ENCODE measurements at places on chromosomes 6 and 20. TPM values are rescaled to one million over a fixed set of nuclear protein-coding genes. Genes with fewer than 3 reads are reported as not detected.

EDN3 gene
- total RNA-seq = not detected

TPBG gene
- 26.0 TPM for total RNA-seq

WFDC5 gene
- not detected for total RNA-seq

- peaks cover 13% of the 10 kb centered on the region for H3K27me3 ChIP-seq
- no peak overlapping the region for H3K4me3 ChIP-seq
- no peaks in the 10 kb centered on the region for H3K36me3 ChIP-seq
- DNase-seq = no peak
- peaks cover 3% of the 10 kb centered on the region for H3K4me1 ChIP-seq
These were observed 56.4 kb upstream of the TTPAL start for GRCh38 chr20:44419131-44419844.

DNA sequence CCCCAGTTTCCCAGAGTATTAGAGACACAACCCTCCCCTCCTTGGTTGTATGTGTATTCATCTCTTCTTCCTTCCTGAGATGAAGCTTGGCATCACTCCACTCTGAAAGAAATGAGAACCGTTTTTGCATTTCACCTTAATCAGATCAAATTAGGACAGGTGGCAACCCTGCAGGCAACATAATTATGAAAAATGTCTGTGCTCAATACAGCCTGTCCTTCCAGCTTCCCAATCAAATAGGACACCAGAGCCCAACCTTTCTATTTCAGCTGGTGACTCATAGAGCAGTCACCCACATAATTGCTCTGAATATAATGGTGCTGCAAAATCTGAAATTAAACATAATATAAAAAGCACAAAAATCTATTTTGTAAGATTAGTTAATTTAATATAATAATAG, 310.2 kb upstream of the AGPAT4 start:
- no peak overlapping the region for H3K27ac ChIP-seq
- H3K36me3 ChIP-seq = no peaks in the 10 kb centered on the region
- no peaks in the 10 kb centered on the region for H3K27me3 ChIP-seq
- DNase-seq = no peak

GRCh38 chr6:42520786-42521607, 42.8 kb upstream of the UBR2 start:
- no peak overlapping the region for H3K4me3 ChIP-seq
- peaks cover 14% of the 10 kb centered on the region for H3K4me1 ChIP-seq
- no peaks in the 10 kb centered on the region for H3K27me3 ChIP-seq
- no peaks in the 10 kb centered on the region for H3K36me3 ChIP-seq
- peak; percentile 89 for DNase-seq
- H3K27ac ChIP-seq = peak overlapping the region; percentile 57

- no peaks in the 10 kb centered on the region for H3K27me3 ChIP-seq
- peaks cover 7% of the 10 kb centered on the region for H3K36me3 ChIP-seq
- peak; percentile 71 for DNase-seq
These were observed 53.3 kb downstream of the TNFRSF21 start for GRCh38 chr6:47256361-47256760.

- H3K27ac ChIP-seq = no peak overlapping the region
- H3K4me3 ChIP-seq = no peak overlapping the region
- H3K36me3 ChIP-seq = no peaks in the 10 kb centered on the region
These were observed 64.8 kb upstream of the RCAN2 start for GRCh38 chr6:46556053-46556452.

DNA sequence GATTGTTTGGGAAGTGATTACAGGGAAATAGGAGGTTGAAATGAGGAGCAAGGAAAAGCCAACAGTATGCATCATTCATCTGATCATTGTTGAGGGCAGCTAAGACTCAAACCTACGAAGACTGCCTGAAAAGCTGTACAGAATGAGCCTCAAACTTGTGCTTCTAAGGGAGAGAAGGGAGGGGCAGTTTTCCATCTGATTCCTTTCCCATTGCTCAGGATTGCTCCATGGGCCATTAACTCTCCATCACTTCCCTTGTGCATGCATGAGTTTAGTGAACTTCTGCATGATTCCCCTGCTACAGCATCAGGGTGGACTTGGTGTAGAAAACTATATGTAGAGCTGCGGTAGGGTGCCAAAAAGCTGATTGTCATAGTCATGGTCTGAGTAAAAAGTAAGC, 742.7 kb upstream of the SLC35B3 start:
- no peak overlapping the region for H3K4me3 ChIP-seq
- H3K27me3 ChIP-seq = no peaks in the 10 kb centered on the region
- no peaks in the 10 kb centered on the region for H3K4me1 ChIP-seq
- no peaks in the 10 kb centered on the region for H3K36me3 ChIP-seq
- no peak overlapping the region for H3K27ac ChIP-seq
